ENCODE measurements at places on chromosomes 7 and 10.
A peak's percentile ranks its signal among the peaks of the same experiment; 100 is the strongest.

- no peak for DNase-seq
Observed at GRCh38 chr7:39509436-39509835, 56.8 kb upstream of the YAE1 start.

DNA sequence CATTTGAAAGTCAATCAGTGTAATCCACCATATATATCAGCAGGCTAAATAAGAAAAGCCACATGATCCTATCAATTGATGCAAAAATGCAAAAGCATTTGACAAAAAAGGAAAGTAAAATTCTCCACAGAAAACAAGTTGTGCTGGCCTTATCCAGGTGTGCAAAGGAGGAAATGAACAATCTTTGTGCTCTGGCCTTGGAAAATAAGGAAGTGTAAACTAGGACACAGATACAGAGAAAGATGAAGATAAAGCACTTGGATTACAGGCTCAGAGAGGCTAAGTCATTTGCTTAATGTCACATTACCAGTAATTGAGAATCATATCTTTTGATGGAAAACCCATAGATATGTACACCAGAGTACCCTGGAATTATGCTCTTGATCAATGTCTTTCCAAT, 54.5 kb downstream of the CXCL12 start:
- no peak for DNase-seq

DNA sequence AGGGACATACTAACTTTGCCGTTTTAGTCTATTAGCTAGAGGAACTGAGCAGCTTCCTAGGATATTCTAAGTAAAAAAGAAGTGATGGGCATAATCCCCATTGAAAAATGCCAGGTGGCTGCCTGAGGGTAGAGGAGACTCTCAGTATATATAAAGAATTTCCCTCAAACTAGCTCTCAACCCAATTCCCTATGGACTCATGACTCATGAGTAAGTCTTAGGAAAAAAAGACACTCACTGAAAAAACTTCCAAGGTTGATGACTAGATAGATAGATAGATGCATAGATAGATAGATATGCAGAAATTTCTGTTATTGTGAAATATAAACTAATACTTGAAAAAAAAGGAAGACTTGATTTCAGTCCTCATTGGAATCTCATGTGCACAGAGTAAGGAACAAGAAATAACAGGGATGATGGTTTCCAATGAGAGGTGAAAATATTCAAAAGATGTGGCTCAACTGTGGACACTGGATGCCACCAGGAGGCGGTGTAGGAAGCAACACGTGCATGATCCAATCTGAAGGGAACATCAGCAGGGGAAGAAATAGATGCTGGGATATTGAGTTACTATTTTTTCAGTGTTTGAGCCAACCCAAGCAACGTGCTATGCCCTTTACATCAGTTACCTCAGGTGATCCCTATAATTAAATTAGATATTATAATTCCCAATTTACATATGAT, 711.0 kb upstream of the LRRTM3 start:
- DNase-seq: no peak

- peak; percentile 15 for DNase-seq
Observed at GRCh38 chr7:23680414-23681405, 711 bp downstream of the FAM221A start.

GRCh38 chr10:30581779-30582380, 47.7 kb downstream of the LYZL2 start:
- DNase-seq: peak; percentile 10

Data from T-helper 1 cell (primary cell).